ENCODE measurements at places on chromosomes 2 and 18.

DNA sequence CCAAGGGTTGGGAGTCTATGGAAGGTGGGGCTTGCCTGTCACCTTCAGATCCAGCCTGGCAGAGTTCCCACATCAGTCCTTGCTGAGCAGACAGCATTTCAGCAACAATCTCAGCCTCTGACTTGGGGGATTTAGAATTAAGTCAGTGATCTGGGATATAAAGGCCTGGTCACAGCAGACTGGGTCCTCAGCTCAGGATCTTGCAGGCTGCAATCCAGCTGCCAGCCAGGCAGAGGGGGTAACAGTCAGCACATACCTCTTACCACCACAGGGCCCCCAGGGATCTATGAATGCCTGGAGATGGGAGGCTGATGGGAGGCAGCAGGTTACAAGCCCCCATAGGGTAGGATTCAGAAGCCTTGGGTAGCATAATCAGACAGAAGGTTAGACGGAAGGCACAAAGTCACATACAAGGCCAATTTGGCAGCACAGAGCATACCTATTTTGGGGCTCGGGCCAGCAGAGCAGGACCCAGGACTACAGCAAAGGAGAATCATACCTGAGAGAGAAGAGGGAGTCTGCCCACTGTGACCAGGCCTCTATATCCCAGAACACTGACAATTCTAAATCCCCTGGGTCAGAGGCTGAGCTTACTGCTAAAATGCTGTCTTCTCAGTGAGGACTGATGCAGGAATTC lies 163.5 kb downstream of the MTCL1 start:
- no peak for DNase-seq

DNA sequence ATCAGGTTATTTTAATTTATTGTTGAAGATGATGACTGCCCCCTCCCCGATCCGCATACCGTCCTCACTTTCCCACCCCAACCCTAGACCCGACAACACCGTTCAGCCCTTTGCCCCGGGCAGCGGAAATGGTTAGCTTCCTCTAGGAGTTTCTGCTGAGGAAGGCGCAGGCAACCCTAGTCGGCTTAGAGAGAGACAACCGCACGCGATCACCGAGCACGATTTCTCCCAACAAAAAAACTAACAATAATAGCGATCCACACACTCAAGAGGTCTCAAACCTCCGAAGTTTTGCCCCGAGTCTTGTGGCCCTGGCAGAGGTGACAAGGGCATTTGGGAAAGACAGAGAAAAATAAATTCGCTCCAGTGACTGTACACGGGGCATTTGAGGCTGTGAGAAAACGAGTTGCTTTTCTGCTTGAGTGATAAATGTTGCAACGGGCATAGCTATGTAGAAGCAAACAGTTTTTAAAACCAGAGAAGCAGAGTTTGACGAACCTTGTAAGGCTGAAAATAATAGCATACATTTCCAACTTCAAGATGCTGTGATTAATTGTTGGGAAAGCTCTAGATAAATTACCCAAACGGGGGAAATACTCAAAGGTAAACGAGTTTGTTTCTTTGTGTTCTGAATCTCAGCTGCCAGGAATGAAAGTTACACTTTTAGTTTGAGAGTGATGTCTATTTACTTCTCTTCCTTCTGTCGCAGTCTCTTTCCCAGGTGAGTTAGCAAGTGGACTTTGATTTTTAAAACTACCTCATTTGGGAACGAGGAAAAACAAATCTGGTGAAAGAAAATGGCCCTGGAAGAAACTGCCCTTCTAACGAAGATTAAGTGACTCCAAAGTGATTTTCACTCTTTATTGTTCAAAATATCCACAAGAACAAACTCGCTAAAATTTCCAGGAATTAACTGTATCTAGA lies 11.0 kb upstream of the SIX3 start:
- DNase-seq, result no peak

DNA sequence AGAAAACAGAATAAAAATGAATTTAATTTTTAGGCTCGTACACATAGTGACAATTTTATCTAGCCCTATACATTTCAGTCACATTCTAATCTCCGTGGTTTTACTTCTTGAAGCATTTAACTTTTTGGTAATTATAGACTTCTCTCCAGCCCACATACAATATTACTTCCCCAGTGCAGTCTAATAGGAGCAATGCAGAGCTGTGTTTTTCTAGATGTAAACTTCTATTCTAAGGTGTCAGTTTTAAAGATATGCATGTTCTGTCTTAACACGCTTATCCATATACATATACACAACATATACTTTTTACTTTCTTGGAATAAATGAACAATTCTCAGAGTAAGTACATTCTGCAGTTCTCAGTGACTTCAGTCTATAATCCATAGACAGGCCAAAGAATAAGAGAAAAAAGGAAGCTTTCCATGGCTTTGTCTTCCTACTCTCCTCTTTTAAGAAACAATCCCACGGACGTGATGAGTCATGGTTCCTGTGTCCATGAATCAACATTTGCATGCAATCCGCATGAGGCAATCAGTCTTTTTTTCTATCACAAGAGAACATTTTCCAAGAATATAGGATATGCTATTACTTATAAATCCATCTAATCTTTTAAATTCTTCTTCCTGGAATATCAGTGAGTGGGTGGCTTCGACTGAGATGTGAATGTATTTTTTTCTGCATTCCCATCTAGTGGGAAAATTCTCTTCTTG lies 42.8 kb downstream of the CCDC102B start:
- DNase-seq, result no peak

DNA sequence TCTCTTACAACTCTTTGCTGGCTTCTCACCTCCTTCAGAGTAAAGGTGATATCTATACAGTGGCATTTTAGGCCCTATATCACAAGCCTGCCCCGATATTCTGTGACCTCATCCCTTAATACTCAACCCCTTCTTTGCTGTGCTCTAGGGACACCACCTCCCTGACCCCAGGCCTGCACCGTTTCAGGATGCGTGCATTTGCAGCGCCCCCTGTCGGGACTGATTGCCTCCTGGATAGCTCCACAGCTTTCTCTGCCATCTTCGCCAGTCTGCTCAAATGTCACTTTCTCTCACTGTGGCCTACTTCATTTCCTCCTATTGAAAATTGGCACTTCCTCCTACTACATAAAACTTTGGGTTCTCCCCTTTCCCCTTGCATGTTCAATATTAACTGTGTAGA lies 289.6 kb downstream of the SOCS6 start:
- no peak for DNase-seq

DNA sequence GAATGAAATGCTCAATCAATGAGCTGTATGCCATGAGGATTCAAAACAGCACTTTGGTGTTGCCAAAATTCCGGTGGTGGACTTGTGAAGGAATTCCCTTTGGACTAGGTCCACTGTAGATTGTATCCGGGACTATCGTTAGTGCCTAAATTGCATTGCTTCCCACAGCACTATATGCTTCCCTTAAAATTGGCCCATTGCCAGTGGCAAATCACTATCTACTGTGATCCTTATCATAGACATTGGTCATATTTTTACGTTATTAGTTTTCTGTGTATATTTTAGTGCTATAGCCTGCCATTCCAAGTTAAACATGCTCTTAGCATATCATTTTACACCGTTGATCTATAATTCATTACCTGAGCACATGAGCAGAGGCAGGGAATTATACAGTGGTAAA lies 1.7 kb downstream of the PJVK start:
- no peak for DNase-seq

- no peak for DNase-seq
These were observed 4.5 kb downstream of the HAAO start for GRCh38 chr2:42787788-42788477.

- DNase-seq, result no peak
These were observed 86.6 kb upstream of the CAVIN2 start for GRCh38 chr2:191933307-191934105.

DNA sequence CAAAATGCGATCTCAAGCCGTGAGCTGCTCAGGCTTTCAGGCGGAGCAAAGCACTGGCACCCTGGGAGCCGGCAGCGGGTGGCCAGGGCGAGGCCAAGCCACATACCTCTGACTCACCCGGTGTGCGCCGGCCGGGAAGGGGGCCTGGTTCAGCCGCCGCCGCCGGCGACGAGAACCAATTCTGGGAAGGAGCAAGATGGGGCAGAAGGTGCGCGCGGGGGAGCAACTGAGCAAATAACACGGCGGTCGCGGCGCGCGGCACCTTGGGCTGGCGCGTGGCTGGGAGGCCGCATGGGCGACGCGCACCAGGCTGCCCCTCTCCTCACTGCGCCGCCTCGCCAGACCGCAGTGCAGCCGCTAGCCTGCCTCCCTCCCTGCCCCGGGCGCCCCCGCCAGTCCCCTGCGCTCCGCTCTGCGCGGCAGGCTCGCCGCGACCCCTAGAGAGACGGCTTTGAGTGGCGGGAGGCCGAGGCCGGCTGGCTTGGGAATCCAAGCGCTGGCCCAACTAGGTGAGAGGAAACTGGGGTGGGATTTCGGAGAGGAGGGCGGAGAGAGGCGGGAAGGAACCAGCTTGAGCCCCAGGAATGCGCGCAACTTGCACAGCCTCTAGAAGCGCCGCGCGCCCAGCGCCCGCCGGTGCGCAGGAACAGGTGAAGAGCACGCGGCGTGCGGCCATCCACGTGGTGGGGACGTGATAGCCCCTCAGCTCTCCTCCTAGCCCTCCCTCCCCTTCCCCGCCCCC lies 3.2 kb downstream of the NRP2 start:
- no peak for DNase-seq

GRCh38 chr2:235510318-235510717 lies 16.5 kb downstream of the AGAP1 start:
- DNase-seq, result no peak

DNA sequence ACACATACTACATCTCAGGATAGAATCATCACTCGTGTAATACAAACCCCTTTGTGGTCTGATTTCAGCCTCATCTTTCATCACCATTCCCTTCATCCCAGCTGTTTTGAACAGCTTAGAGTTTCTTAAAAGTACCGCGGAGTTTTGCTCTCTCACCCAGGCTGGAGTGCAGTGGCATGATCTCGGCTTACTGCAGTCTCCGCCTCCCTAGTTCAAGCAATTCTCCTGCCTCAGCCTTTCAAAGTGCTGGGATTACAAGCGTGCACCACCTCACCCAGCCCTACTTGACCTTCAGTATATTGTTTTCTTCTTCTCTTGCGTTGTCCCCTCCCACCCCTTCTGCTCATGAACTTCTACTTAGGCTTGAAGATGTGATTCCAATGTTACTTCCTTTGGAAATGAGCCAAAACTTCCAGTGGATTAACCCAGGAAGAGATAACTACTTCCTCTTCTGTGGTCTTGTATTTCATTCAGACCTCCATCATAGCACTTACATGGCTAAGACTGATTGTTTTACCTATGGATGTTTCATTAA lies 15.8 kb downstream of the ERLEC1 start:
- no peak for DNase-seq

Data from activated CD4-positive, CD25-positive, alpha-beta regulatory T cell treated with anti-CD3 and anti-CD28 coated beads, Interleukin-2, amount 50 U/mL, for 72 hours (primary cell).